ENCODE measurements at places on chromosomes 7 and 10.

DNA sequence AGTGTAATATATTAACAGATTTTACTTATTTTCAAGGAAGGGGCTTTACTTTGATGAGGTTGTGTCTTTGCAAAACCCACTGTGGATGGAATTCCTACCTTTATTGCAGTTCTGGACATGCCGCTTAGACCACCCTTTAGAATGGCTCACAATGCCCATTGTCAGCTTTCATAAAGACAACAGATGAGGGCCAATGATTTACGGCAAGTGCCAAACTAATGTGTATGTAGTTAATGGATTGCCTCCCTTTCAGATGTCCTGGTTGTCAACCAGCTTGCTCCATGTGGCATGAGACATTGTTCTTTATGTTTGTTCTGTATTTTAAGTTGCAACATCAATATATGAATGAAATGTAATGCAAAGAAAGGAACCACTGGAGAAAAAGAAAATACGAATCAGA lies 35.0 kb upstream of the ELMO1 start:
- DNase-seq = no peak

DNA sequence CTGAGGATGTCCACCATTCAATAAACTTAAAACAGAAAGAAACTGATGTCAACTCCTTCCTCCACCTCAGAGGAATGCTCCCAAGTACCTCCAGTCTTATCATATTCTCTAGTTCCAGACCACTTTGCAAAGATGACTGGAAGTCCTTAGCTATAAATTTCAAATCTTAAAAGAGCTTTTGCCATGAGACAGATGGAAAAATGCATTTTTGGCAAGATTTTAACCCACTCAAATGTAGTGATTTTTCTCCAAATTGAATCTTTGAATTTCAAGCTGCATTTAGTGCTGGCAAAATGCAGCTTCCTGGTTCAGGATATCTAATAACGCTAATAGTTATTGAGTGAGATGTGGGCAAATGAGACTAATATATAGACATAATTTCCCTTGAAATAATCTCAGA lies 33.2 kb downstream of the DGKI start:
- no peak for DNase-seq

DNA sequence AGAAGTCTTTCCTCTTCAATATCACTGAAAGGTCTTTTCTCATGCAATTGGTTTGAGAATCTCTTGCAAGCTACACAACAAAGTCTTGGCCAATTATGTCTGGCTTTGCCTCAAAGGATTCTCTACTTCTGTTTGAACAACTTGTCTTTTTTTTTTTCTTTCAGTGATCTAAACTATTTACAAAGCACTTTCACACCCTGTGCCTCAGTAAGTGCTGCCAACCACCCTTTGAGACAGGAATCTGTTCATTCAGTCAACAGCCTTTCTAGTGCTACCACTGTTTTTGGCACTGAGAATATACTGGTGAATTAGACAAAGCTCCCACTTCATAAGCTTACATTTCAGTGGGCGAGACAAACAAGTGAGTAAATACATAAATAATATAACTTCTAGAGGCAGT lies 26.9 kb upstream of the SDK1 start:
- no peak for DNase-seq

DNA sequence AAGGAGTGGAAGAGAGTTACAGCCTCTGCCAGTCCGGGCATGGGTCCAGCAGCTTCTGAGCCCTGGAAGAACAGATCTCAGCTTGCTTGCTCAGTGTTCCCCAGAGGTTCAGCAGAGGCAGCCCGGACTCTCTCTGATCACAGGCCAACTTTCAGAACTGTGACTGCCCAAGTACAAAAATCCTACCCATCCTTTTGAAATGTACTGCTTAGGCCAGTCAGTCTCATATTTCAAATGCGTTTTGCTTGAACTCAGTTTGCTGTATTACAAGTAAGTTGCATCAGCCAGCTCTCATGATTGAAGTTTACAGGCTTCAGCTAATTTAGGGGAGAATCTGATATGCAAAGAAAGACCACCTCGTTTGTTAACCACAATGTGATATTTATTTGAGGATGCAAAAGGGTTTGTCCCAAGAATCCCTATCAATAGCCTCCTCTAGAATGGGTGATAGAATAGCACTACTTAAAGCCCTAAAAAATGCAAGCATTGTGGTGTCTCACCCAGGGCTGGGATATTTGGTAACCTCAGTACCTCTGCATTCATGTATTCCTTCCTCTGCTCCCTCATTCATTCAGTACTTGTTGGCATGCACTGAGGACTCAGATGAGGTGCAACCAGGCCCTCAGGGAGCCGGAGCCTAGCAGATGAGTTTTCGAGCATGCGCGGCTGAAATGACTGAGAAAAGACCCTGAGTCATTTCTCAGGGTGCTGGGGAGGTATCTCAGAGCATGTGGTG lies 7.0 kb downstream of the AIMP2 start:
- no peak for DNase-seq

DNA sequence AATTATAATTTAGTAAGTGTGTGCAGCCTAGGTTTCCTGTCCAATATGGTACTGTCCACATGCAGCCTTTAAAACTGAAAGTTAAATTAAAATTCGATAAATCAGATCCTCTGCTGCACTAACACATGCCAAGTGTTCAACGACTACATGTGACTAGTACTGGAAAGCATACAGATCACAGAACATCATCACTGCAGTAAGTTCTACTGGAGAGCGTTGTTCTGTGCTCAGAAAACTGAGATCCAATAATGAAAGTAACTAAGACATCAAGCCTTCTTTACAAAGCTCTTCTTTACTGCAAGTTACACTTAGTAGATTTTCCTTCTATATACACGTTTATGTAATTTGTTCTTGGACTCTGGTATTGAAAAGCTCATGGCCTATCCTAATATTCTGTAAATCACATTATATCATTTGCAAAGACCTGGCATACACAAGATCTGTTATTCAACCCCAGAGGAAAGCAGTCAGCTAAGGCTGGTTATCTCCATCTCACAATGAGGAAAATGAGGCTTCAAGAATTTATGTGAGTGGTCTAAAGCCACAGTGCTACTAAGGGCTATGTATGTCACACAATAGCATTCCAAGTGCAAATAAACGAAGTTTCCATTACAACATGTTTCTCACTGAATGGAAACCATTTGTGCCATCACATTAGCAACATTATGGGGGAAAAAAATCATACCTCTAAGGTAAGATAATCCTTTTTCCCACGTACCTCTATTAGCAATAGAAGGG lies 77.6 kb downstream of the VPS41 start:
- DNase-seq = no peak

- DNase-seq = no peak
Measured at GRCh38 chr10:122199070-122199469, 72.0 kb upstream of the BTBD16 start.

DNA sequence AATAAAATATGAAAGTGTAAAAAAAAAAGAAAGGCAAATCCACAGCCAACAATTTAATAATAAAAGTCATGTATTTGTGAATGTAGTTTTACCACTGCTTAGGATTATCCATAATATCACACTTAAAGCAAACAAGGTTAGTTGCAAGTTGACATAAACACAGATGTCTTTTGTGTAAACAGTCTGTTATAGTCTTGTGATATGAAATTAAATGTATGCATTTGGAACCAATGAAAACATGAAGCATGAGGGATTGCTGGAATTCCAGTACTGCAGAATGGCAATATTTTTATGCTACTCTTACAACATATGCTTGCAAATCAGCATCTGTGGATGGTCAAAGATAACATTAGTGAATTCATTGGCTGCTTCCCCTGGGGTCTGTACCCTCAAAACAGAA lies 148.1 kb downstream of the DNAJB9 start:
- no peak for DNase-seq

DNA sequence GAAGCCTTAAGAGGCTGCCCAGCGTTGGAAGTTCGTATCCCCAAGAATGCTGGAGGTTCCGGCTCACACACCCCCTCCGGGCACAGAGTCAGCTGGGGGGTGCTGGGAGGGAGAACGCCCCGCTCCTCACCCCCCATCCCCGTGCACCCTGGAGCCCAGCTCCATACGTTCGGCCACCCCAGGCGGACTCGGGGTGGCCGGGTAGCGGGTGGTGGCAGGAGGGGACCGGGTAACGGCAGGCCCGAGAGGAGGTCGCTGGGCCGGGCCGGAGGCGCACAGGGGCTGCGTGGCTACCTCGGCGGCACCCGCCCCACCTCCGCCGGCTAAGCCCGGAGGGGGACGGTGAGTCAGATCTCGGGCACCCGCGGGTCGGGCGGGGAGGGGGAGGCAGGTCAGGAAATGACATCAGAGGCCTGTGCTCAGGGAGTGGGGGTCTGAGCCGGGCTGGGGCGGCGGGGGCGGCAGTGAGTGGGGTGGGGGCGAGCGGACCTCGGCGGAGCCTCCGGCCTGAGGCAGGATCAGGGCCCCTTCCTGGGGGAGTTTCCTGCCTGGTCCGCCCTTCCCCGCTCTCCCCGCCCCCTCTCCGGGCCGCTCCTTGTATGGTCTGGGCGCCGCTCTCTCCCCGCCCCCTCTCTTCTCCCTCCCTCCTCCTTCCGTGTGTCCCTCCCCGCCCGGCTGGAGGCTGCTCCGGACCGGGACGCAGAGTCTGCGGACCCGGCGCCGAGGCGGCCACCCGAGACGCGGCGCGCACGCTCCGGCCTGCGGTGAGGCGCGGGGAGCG lies at the start of gene ZYX:
ZYX (plus strand) TSS at position 700 of the 781 bp plus-strand sequence. CDS start 227 bp downstream, outside the sequence.
- peak; percentile 94 for DNase-seq

DNA sequence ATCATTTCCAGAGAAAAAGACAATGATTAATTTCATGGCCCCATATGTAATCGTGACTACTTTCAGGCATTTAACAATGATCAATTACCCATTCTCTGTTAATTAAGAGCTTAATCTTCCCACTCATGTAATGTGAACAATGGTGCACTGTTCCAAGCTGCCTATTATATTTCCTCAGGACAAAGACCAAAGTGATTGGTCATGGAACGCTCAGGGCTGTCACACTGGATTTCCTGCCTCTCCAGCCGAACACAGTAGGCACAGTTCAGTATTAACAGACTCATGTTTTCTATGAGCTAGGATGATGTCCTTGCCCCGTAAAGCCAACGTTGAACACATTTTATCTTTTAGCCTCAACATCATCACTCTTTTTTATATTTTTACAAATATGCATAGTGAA lies 142.7 kb upstream of the FZD8 start:
- DNase-seq = no peak

GRCh38 chr7:152891837-152892236 lies 132.3 kb downstream of the ACTR3B start:
- DNase-seq = no peak

DNA sequence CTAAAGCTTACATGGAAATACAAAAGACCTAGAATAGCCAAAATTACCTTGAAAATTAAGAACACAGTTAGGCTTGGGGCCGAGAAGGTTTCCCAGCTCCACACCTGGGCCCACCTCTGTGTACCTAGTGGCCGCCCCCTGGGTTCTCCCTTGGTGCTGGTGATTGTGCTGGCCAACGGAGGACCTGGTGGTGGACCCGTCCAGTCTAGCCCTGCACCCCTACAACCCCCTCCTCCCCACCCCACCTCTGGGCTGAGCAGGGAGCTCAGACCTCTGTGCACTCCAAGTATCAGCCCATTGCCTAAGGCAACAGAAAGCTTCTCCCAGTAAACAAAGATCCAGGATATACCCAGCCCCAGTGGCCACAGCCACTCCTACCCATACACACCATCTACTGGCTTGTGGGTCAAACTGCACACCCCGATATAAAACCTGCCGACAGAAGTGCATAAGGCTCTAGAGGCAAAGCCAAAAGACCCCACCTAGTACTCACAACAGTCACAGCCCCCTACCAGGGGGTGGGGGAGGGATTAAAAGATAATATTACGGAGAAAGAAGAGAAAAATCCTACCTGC lies 105.0 kb upstream of the DIP2C start:
- DNase-seq = no peak

- no peak for DNase-seq
Measured at GRCh38 chr10:87799860-87800259, 18.2 kb downstream of the ATAD1 start.

- DNase-seq = no peak
Measured at GRCh38 chr7:69653806-69654205, 55.5 kb downstream of the AUTS2 start.

GRCh38 chr7:81155654-81156373 lies 237.0 kb upstream of the SEMA3C start:
- DNase-seq = no peak

- no peak for DNase-seq
Measured at GRCh38 chr10:43055217-43055616, 21.7 kb upstream of the RET start.

DNA sequence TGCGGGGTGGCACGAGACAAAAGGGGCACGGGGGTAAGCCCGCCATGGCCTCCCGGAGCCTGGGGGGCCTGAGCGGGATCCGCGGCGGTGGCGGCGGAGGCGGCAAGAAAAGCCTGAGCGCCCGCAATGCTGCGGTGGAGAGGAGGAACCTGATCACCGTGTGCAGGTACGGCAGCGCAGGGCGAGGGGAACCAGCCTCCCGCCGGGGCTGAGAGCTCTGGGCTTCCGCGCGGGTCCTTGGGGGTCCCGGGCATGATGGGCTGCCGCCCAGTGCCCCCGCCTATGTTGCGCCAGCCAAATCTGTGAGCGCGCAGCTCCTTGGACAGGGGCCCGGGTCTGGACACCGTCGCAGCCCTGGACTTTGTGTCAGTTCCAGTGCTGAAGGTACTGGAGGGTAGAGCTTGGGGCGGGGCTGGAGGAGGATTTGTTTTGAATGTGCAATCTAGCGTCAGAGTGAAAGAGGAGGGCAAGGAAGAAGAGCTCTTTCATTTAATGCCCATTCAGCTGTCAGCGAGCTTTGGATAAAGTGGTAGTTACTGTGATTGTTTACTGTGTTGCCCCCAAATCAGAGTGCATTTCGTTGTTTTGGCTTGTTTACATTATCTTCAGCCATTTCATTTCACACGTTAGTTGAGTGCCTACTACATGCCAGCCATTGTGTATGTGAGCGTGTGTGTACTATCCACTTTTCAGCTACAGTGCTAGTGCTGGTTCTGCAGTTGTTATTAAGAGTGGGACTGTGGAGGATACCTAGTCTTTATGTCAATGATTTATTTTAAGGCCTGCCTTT lies 777 bp downstream of the RUNDC3B start:
- DNase-seq = peak; percentile 47

- no peak for DNase-seq
Measured at GRCh38 chr10:71321386-71321785, 2.3 kb downstream of the SLC29A3 start.

DNA sequence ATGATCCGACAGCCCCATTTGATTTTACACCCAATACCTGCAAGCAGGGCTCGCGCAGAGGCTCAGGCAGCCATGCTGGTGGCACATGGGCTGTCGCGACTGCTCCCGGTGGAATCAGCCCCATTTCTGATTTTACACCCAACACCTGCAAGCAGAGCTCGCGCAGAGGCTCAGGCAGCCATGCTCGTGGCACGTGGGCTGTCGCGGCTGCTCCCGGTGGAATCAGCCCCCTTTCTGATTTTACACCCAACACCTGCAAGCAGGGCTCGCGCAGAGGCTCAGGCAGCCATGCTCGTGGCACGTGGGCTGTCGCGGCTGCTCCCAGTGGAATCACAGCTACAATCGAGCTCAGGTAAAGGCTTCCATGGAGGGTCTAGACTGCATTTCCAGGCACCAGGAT lies 244.1 kb downstream of the PTPRN2 start:
- DNase-seq = no peak
